ENCODE measurements at places on chromosomes 4 and X.

DNA sequence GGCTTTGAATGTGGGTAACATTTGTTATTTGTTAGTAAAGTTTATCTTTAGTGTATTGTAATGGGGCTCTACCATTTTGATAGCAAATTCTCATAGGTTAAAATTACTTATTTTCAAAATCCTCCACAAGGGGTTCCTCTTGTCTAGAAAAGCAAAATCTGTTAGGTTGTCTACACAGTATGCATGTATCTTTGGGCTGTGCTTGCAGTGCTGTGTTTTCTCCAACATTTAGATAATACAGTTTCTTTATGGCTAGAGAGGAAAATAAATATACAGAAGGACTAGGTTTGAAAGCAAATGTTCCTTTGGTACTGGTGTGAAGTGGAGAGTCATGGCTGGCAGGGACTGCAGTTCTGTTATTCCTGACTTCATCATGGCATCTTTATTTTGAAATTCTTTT lies 40.3 kb downstream of the POLR2B start:
- no peak for DNase-seq

DNA sequence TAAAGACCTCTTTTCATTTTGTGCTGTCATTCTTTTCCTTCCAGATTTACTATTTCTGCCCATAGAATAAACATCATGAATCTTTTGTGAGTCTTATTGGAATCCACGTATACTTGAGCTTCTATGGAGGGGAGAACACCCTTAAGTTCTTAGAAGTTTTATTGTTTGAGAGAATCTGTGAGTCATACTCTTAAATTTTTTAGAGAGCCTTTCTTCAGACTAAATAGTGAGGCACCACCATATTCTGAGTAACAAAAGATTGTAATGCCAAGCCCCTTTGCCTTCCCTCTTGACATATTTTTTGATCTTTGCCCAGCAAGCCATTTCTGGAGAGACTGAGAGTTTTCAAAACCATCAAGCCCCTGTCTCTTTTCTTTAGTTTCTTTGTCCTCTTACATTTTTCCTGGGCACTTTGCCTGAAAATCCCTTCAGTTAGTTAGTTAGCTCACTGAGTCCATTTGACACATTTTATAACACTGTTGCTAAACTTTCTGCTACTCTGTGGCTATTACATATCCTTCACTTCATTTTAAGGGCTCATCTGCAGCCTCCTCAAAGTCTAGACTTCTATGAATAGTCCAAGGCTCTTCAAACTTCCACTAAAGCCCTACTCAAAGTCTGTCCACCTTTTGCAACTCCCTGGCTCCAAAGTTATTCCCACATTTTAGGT lies 65.3 kb upstream of the NDUFC1 start:
- no peak for DNase-seq

GRCh38 chrX:127124871-127125270 lies 305.3 kb downstream of the PRR32 start:
- DNase-seq = no peak

DNA sequence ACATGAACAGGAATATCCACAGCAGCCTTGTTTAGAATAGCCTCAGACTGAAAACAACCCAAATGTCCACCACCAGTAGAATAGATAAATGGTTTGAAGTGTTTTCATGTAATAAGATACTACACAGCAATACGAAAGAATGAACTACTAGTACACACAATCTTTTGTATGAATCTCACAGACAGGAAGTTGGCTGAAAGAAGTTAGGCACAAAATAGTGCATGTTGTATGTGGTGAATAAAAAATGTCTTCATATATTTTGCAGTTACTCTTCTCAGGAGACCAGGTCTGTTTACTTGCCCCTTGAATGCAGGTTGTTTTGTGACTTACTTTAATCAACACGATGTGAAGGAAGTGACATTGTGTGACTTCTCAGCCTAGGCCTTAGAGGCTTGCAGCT lies 75.9 kb upstream of the LEF1 start:
- DNase-seq = no peak

DNA sequence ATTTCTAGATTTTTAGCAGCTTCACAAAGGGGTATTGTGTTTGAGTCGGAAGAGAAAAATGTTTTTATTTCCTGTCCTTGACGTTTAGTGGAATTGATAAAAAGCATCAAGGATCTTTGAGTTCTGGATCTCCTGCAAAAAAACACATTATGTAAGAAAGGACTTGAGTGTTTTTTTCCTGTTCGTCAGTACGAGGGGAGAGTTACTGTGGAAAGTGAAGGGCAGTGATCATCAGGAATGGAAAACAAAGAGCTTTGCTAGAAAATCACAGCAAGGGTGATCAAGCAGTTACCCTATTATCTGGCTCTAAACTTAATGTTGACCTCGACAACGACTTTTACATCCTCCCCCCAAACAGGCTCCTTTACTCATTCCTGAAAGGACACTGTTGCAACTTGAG lies 7.3 kb downstream of the LIMCH1 start:
- no peak for DNase-seq
